ENCODE measurements at places on chromosomes 2 and 18. TPM values are rescaled to one million over a fixed set of nuclear protein-coding genes. Genes with fewer than 3 reads are reported as not detected.

UGT1A6 gene
- not detected for total RNA-seq

PER2 gene
- total RNA-seq: 17.2 TPM

RFX8 gene
- total RNA-seq: 1.4 TPM

DNA sequence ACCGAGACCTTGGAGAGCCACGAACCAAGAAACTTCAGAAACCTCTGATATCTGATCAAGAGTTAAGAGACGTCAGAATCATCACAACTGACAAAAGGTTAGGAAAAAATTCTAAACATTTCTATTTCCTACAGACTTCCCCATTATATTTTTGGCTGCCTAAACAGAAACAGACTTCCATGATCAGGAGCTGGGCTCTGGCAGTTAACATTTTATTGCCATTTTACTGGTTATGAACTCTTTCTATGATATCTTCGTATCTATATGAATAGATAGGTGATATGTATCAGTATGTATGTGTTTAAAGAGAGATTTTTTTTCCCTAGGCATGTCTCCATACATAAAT is 31.1 kb upstream of the PPP1R1C start:
- H3K27ac ChIP-seq: no peak overlapping the region
- no peaks in the 10 kb centered on the region for H3K4me1 ChIP-seq
- H3K4me3 ChIP-seq: no peak overlapping the region

GRCh38 chr2:96931966-96932365 is 54.4 kb downstream of the FAM178B start:
- no peak overlapping the region for H3K27ac ChIP-seq
- H3K36me3 ChIP-seq: no peaks in the 10 kb centered on the region

DNA sequence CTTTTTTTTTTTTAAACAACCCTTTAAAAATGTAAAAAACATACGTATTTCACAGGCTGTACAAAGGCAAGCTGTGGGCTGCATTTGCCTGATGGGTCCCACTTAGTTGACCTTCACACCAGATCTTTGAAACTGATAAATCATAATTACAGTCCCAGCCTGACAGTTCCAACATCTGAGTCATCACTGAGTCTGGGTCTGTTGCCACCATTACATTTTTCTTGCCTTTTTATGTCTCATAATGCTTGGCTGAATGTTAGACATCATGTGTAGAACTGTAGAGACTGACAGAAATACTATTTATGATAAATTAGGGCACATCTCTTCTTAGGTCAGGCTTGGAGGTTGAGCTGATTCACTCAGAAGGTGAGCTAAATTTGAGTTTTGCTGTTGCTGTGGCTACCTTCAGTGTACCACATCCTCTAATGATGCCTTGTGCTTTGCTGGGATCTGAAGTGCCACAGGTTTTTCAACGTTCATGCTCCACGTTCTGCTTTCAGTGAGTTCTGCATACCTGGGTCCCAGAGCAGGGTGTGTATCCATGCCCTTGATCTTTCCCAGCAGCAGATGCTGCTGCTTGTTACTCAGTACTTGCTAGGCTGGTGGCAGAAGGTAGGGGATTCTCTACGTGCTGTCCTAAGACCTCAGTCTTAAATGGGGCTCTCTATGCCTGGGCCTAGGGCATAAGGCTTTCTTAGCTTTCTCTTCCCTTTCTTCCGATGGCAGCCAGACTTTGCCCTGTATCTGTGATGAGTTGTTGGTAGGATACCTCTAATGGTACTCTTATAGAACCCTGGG is 160.6 kb upstream of the SMAD7 start:
- no peaks in the 10 kb centered on the region for H3K36me3 ChIP-seq
- H3K27me3 ChIP-seq: no peaks in the 10 kb centered on the region
- no peak overlapping the region for H3K4me3 ChIP-seq
- no peak overlapping the region for H3K27ac ChIP-seq

TUBA4B gene
- 0.43 TPM for total RNA-seq
